ENCODE measurements at places on chromosomes 1 and 21.
A peak's percentile ranks its signal among the peaks of the same experiment; 100 is the strongest.

- no peak for DNase-seq
These were observed 8.5 kb upstream of the DMBX1 start for GRCh38 chr1:46480959-46481646.

GRCh38 chr1:221998186-221998612 lies 256.3 kb upstream of the DUSP10 start:
- no peak for DNase-seq

GRCh38 chr21:34762786-34763185 lies 94.0 kb downstream of the CLIC6 start:
- no peak for DNase-seq

GRCh38 chr1:70140894-70141293 lies 64.5 kb downstream of the LRRC40 start:
- DNase-seq: no peak

DNA sequence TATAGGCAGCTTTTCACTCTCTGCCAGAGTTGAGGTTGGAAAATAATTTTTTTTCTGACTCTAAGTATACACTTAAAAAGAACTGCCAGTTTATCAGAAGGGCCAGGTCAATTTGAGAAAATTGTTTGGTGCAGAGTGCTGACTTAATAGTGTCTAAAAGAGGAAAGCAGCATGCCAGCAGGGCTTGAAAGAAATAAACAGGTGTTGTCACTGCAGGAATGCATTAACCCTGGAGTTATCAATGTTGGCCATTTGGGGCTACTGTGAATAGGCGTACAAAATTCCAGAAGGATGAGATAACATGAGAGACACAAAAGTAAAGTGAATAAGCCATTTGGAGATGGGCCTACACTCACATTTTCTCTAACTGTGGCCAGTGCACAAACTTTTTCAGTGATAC lies 220.6 kb upstream of the PLD5 start:
- no peak for DNase-seq

- DNase-seq: no peak
These were observed 39.0 kb upstream of the SLC30A10 start for GRCh38 chr1:219967361-219967760.

GRCh38 chr1:163197022-163197421 lies 5.7 kb downstream of the RGS5 start:
- no peak for DNase-seq

DNA sequence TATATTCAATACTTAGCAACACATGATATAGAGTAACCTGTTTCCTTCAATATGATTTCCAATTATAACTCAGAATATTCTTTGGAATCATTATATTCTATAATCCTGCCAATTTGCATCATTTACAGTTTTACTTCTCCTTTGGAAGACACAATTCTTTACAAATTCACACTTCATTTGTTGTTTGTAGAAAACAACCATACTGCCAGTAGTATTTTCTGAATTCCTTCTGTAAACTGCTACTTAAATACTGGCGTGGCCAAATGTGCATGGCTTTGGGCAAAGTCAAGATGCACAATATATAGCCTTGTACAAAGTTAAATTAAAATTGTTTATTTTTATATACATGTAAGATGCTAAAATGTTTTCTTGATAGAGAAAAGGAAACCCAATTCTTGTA lies 687.1 kb upstream of the NEGR1 start:
- no peak for DNase-seq

DNA sequence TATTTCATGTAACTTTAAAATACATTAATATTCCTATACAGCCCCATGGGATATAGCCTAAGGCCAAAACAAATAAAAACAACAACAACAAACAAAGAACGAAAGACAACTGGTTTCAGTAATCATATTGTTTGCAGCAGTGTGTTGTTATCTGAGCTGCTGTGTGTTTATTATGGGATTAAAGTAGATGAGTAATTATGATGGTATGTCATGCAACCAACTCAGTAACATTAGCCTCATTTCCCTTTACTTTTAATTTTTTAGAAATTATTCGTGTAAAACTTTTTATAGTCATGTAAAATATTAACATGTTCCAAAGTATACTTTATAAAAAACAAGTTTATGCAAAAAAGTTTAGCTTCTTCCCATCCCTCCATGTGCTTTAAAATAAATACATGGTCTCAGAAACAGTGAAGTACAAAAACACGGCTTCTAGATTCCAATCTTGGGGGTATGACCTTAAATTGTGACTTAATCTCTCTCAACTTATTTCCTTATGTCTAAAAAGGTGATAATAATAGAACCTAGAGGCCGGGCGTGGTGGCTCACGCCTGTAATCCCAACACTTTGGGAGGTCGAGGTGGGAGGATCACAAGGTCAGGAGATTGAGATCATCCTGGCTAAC lies 176.1 kb downstream of the SLC45A1 start:
- no peak for DNase-seq

- no peak for DNase-seq
These were observed 145.4 kb downstream of the GALNT2 start for GRCh38 chr1:230212405-230212936.

GRCh38 chr21:14547834-14548513 lies 1.9 kb upstream of the SAMSN1 start:
- DNase-seq: no peak

- no peak for DNase-seq
These were observed 7.3 kb downstream of the CCN1 start for GRCh38 chr1:85587841-85588240.

GRCh38 chr1:32972814-32973428 lies 8.3 kb upstream of the RNF19B start:
- DNase-seq: peak; percentile 82

GRCh38 chr1:19557609-19558051 lies 72.3 kb upstream of the CAPZB start:
- no peak for DNase-seq

- DNase-seq: no peak
These were observed 510.3 kb downstream of the NPHP4 start for GRCh38 chr1:5481889-5482288.

DNA sequence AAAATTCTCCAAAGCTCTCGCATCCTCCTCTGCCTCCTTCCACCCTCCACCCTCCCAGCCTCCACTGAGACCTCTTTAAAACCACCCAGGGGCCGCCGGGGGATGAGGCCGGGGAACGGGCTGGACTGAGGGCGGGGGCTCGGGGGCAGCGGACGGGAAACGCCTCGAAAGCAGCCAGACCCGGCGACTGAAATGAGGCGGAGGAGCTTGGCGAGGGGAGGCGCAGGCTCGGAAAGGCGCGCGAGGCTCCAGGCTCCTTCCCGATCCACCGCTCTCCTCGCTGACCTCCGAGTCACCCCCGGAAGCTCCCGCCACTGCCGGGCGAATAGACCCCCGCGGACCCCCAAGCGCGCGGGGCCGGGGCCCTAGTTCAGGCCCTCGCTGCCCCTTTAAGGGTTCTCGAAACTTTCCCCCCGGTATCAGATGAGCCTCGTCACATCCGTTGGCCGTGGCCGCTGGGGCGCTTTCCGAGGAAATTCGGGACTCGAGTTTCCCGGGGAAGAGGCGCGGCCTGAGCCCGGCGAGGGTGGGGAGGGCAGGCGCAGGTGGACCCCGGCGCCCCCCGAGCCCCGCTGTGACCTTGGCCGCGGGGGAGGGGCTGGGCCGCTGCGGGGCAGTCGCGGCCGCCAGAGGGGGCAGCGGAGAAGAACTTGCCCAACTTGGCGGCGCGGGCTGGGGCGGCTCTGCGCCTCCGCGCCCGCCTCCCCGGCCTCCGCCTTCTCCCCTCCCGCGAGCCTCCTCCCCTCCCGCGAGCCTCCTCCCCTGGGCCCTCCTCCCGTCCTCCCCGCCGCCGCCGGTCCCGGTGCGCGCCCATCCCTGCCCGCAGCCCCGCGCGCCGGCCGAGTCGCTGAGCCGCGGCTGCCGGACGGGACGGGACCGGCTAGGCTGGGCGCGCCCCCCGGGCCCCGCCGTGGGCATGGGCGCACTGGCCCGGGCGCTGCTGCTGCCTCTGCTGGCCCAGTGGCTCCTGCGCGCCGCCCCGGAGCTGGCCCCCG lies at the start of gene BACE2:
BACE2 (plus strand) TSS at position 813 of the 995 bp plus-strand sequence; CDS start at position 917, 104 bp downstream.
- no peak for DNase-seq

DNA sequence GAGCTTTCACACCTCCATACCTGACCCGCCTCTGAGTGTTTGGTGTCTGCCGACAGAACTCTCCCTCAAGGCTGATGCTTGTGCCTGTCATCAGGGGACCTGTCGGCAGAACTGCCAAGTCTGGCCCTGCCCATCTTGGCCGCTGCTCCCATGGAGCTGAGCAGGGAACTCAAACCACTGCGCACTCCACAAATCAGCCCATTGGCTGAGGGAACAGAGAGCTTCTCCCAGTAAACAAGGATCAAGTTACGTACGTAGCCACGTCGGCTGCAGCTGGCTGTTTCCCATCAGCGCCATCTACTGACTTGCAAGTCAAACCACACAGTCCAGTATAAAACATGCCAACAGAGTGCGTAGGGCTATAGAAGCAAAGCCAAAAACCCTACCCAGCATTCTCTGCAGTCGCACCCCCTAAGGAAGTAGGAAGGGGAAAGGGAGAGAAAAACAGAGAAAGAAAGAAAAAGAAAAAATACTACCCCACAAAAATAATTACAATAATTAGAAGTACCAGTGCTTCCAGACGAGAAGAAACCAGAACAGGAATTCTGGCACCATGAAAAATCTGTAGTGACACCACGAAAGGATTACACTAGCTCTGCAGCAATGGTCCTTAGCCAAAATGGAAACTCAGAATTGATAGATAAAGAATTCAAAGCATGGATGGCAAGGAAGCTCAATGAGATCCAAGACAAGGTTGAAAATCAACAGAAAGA lies 13.1 kb downstream of the KRTAP13-1 start:
- DNase-seq: peak; percentile 76

GRCh38 chr1:30263888-30264671 lies 459.3 kb downstream of the MATN1 start:
- no peak for DNase-seq

DNA sequence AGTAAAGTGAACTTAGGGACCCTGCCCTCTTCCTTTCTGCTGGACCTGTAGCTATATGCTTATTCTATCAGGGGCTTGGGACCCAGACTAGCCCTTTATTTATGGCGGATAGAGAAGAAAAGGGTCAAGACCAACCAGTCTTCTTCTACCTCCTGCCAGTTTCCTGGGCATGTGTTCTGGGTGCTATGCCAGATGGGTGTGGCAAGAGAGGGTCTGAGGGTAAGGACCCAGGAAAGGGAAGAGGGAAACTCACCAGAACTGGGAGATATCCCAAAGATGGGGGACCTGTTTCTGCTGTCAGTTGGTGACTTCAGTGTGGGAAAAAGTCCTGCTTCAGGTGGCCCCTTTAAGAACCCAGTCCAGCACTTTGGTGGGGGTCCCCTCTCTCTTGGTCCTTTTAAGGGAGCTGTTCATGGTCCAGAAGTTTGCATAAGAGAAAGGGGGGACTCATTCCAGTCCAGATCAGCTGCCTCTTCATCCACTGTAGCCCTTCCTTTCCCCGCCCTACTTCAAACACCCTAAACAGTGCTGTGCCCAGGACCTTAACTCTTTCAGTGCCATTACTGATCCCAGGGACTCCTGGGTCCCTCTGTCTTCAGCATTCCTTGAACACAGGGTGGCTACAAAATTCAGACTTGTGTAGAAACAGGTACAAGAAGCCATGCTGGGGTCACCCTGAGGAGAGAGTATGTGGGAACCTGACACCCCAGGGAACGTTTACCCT lies 18.4 kb downstream of the SSR2 start:
- no peak for DNase-seq

DNA sequence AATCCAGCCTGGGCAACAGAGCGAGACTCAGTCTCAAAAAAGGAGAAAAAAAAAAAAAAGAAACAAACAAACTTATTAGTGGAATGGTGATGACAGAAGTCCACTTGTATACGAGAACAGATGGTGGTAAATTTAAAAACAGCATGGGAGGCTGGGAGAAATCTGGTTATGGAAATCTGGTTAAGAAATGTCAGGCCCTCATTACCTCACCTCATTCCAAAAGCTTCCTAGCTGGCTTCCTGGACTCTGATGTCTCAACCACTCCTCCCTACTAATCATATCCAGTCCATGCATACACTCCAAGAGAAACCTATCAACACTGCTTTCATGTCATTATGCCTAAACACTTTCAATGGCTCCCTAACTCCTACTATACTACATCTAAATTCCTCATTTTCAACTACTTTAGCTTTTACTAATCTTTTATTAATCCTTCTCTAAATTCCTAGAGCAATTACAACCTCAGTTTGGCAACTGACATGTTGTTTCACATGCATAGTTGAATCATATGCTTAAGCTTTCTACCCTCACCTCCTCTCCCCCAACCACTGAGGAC lies 52.9 kb downstream of the FOXJ3 start:
- peak; percentile 8 for DNase-seq

- no peak for DNase-seq
These were observed 245.7 kb upstream of the RGS18 start for GRCh38 chr1:191912517-191912916.

DNA sequence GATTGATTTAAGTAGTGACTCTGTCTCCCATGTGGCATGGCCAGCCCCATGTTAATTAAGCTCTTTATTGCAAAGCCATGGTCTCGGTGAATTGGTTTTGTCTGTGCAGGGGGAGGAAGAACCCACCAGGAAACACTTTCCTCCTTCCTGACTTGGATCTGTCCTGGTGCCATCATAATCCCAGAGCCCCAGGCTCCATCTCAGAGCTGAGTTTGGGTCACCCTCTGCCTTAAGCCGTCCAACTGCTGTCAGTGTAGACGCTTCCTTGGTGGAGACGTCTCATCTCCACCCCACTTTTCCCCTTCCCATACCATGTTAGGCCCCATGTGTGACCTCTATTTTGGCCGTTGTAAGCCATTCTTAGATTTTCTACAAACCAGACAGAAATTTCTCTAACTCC lies 36.0 kb upstream of the COL6A2 start:
- DNase-seq: no peak

DNA sequence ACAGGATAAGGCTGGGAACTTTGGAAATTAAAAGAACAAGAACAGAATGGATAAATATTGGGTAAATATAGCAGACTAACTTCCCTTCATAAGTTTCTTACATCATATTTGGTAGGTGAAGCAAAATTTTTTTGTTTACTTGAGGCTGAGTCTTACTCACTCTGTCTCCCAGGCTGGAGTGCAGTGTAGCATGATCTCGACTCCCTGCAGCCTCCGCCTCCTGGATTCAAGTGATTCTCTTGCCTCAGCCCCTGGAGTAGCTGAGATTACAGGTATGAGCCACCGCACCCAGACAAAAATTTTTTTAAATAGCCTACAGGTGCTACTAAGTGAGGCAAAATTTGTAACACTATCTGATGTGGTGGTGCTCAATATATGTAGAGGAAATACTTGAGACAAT lies 50.7 kb downstream of the TM2D1 start:
- no peak for DNase-seq

- no peak for DNase-seq
These were observed 29.3 kb upstream of the TSPAN2 start for GRCh38 chr1:115118611-115119010.

- DNase-seq: no peak
These were observed 502.0 kb downstream of the SMYD3 start for GRCh38 chr1:246005067-246005466.

DNA sequence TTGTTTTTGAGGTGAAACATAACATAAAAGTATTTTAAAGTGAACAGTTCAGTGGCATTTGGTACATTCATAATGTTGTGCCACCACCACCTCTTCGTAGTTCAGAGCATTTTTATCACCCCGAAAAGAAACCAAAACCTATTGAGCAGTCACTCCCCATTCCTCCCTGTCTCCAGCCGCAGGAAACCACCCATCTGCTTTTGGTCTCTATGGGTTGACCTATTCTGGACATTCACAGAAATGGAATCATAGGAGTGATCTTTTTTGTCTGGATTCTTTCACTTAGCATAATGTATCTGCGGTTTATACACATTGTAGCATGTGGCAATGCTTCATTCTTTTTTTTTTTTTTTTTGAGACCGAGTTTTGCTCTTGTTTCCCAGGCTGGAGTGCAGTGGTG lies 141.2 kb downstream of the VPS13D start:
- DNase-seq: no peak

Data from NCI-H2171 (cell line).